NAMALWA (cell line): ENCODE measurements at places on chromosomes 7 and 10.

- DNase-seq, result no peak
These were observed 63.5 kb downstream of the PRKAG2 start for GRCh38 chr7:151813445-151813844.

DNA sequence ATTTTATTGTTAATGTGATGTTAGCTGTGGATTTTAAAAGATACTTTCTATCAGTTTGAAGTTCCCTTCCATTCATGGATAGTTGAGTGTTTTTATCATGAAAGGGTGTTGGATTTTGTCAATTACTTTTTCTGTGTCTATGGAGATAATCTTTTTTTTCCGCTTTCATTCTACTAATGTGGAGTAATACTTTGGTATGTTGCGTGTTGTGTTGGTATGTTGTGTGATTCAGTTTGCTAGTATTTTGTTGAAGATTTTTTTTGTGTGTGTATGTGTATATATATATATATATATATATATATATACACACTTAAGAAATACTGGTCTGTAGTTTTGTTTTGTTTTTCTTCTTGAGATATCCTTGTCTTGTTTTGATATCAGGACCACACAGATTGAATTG is 100.3 kb downstream of the CCSER2 start:
- no peak for DNase-seq

- no peak for DNase-seq
These were observed 96.0 kb upstream of the POT1 start for GRCh38 chr7:125025620-125026019.

GRCh38 chr7:154744256-154744860 is 258.6 kb downstream of the PAXIP1 start:
- DNase-seq, result peak; percentile 57

- no peak for DNase-seq
These were observed 290.7 kb downstream of the KLF6 start for GRCh38 chr10:3494131-3494837.

- no peak for DNase-seq
These were observed 105.0 kb downstream of the INSYN2A start for GRCh38 chr10:127091354-127091753.

DNA sequence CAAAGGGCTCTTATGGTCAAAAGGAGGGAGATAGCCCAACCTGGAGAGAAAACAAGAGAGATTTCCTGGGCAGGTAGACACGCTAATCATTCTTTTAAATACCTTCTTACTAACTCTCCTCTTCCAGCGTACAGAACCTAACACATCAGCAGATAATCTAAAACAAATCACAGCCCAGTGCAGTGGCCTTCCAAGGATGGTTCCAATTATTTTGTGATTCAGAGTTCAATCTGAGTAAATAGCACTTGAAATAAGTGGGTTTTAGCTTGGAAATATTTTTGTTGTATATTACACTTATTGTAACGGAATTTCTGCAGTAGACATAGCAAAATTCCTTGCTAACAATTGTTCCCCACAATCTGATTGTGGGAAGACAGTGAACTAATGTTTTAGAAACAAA is 7.3 kb upstream of the IMPDH1 start:
- DNase-seq, result no peak

GRCh38 chr10:24951201-24952142 is 934 bp downstream of the PRTFDC1 start:
- no peak for DNase-seq

GRCh38 chr10:86393862-86394455 is 27.4 kb upstream of the GRID1 start:
- DNase-seq, result no peak

DNA sequence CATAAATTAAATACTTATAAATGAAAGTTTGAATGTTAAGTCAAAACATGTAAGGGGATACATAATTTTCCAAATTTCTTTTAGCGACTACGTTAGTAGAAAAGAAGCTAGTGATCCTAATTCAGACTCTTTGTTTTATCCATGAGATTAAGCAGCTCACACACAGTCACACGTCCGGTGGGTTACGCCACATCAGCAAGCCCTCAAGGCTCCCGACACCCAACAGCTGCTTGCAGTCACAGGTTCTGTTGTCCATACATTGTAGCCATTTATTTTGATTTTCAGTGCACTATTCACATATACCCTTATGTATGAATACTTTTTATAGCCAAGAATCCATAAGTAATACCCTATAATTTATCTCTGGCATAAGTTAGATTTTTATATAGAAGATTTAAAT is 39.5 kb downstream of the XRCC2 start:
- no peak for DNase-seq

DNA sequence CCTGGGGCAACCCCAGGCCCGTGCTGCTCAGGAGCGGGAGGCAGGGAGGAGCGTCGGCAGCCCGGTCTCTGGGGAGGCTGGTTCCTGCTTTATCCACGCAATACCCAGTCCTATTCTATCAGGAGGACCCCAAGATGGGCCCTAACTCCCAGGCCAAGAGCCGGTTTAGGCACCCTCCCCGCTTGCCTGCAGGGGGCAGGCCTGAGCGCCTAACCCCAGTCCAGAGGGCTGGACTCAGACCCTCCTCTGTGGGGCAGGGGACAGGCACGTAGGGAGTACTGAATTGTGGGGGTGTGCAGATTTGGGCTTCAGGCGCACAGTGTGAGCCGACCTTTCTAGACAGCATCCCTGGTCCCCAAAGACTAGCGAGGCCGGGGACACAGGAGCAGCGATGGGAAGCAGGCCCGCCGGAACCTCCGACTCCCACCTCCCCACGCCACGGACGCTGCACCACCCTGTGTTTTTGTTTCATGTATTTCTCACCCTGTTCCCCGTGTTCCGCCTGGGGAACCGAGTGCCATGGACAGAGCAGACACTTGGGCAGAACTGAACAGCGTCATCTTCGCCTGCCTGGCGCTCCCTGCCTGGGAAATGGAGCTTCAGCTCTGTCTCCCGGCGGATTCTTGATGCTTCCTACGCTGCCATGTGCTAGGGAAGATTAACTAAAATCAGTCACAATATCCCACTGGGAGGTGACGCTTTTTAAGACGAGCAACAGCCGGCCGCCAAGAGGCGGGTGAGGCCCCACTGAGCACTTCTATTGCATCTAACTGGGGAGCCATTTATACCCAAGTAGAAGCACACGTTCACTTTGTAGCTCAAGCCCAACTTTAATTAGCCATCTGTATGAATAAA is 5.3 kb downstream of the NUDT1 start:
- DNase-seq, result peak; percentile 69

DNA sequence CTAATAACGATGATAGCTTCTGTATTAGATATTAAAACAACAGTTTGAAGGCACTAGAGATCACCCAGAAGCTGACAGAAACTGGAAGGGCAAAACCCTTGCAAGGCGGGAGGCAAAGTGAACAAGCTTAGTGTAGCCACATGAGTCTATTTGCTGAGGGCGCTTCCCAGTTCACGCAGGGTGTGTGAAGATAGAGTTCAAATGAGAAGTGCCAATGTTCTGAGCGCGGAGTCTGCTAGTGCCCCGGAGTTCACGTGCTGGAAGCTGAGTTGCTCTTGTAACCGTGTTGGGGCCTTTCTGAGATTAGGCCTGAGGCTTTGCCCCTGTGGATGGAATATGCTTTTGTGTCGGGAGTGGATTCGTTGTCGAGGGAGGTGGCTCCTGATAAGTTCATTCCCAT is 16.6 kb upstream of the GTPBP4 start:
- DNase-seq, result no peak

GRCh38 chr7:77778535-77778934 is 19.7 kb downstream of the TMEM60 start:
- DNase-seq, result no peak

- no peak for DNase-seq
These were observed 362.5 kb upstream of the PCDH15 start for GRCh38 chr10:55163388-55163979.

GRCh38 chr7:113404245-113404644 is 285.9 kb upstream of the SMIM30 start:
- DNase-seq, result peak; percentile 66

DNA sequence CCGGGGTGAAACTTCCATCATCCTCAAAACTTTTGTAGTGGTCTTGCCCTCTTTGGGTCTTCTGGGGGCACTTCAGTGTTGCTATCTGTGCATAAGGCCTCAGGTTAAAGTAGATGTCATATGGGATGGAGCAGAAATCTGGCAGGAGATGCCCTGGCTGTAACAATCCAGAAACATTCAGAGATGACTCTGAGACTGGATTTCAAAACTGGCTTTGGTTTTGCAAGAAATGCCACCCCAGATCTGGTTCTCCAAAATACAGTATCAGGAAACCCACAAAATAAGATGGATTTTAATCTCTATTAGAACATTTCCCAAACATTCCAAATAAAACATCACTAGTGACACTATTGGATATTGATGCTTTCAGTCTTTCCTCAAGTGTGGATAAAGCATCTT is 191.5 kb downstream of the REEP3 start:
- DNase-seq, result no peak

DNA sequence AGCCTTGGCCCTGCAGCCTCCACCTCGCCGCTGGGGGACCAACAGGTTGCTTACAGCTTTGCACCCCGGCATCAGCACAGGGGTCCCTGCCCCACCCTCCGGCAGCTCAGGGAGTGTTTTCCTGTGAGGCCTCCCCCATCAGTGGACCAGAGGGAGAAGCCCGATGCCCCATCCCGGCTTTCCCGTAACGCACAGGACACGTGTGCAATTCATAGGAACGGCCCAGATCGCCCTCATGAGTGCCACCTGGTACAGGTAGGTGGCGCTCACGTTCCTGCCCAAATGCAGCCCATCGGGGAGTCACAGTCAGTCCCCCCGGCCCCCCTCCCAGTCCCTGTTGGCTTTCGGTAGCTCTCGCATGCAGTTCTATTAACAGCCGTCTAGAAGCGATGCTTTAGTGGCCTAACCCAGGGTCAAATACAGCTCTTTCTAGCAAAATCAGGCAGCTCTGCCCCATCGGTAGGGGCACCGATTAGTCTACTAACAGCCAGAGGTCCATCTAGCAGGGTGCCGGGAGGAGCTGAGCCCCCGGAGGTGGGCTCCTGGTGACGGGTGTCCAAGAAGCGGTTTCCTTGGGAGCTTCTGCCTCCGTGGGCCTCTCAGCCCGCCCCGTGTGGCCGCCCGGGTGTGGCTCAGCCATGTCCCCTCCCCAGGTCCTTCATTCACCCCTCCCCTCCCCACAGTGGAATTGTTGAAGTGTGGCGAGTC is 48.4 kb upstream of the GTF2IRD1 start:
- DNase-seq, result peak; percentile 63

GRCh38 chr7:64947252-64948000 is 43.4 kb downstream of the ZNF117 start:
- no peak for DNase-seq

DNA sequence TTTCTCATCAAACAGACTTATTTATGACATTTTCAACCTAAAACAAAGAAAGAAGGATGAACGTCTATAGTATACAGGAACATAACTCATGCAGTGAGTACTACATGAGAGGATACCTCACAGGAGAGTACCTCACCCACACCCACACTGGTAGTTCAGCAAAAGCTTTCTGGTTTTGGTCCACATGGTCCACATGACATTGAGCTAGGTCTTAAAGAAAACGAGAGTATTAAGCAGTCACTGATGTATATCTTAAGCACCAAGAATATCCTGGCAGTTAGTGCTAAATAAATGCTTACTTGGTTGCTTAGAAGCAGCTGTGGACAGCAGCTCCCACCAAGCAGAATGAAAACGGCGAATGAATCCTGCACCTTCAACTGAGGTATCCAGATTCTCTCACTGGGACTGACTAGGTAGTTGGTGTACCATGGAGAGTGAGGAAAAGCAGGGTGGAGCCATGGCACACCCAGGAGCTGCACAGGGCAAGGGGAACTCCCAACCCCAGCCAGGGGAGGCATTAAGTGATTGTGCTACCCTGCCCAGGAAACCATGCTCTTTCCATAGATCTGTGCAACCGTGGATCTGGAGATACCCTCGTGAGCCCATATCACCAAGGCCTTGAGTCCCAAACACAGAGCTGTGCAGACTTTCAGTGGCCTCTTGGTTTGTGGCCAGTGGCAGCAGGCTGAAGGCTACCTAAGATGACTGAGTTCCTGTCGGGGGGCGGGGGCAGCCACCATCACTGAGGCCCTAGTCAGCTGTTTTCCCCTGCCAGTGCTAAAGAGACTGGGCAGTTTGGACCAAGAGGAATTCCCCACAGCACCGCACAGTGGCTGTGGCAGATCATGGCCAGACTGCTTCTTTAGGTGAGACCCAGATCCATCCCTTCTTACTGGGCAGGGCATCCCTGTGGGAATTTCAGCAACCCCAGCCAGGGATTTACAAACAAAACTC is 143.4 kb downstream of the SGMS1 start:
- DNase-seq, result no peak

GRCh38 chr10:88227342-88228018 is 355.6 kb downstream of the RNLS start:
- DNase-seq, result no peak

DNA sequence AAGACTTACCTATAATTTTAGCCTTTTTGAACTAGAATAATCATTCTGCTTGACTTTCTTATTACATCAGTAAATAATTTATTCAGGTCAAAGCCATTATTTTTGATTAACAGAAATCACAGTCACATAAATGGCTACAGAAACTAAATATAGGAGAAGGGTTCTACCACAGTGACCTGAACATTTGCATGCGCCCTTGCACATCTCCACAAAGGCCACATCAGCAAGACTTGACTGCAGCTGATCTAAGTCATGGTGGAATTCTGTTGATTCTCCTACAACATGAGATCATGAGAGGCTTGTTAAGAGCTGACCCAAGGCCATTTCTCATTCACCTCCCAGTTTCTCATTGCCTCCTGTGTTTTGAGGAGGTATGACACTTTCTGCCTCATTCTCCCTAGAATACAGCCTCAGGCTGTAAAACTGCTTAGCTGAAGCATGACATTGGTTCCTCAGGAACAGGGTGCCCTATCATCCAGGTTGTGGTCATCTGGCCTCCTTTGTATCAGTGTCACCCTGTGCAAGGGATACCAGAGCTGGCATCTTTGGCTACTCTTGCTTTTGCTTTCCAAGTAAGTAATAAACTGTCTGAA is 6.7 kb upstream of the IMMP2L start:
- DNase-seq, result peak; percentile 33

DNA sequence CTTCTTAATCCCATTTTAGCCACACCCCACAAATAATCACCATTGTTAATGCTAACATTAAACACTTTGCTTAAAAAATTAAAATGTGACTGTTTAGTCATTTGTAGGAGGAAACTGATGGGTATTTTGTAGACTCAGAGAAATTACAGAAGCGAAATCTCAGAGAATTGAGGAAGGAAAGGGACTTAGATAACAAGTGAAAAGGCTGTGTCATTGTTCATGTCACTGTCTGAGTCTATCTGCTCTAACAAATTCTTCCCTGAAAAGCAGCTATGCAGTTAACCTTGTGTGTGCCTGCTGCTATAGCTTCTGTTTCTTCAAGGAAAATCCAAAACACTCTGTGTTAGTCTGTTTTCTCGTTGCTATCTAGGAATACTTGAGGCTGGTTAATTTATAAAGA is 40.9 kb upstream of the PLXDC2 start:
- DNase-seq, result no peak

- no peak for DNase-seq
These were observed 297.7 kb downstream of the CCDC3 start for GRCh38 chr10:12703813-12704212.

GRCh38 chr7:2051707-2052656 is 180.8 kb downstream of the MAD1L1 start:
- DNase-seq, result no peak

DNA sequence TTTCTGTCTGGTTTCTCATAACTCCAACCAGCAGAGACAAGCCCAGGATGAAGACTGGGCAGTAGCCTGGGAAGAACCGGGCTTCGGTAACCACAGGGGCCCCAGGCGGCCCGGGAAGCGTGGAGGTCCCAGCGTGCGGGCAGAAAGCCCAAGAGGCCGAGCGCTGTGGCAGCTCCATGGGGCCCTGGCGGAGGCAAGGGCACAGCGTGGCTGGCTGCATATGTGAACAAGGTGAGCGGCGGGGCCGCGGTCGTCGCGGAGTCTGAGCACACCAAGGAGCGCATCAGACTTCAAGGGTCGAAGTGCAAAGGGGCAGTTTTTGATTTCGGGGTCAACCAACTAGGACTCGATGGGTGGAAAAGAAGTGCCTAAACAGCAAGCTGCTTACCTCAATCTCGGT is 45.9 kb downstream of the AKR1D1 start:
- DNase-seq, result no peak
